ENCODE measurements at places on chromosomes 1 and 21. TPM values are rescaled to one million over a fixed set of nuclear protein-coding genes. Genes with fewer than 3 reads are reported as not detected.

Gene MMP23B
- 11.0 TPM for total RNA-seq

Gene NPPB
- 4.7 TPM for total RNA-seq

Gene GBP6
- total RNA-seq = not detected

Gene ZNF593OS
- total RNA-seq = 0.32 TPM

Gene TNFRSF1B
- 25.9 TPM for total RNA-seq

Gene SLC27A3
- 6.9 TPM for total RNA-seq

Gene PRKAA2
- total RNA-seq = 1.3 TPM

Gene PIK3C2B
- total RNA-seq = 7.3 TPM

Gene REN
- 4.3 TPM for total RNA-seq

Gene ABCA4
- 0.43 TPM for total RNA-seq

Gene IQGAP3
- 24.2 TPM for total RNA-seq

Gene COL9A2
- total RNA-seq = 1.3 TPM

Gene USH2A
- under 0.01 TPM for total RNA-seq

Gene ADGRL4
- 4.7 TPM for total RNA-seq

Gene BCAR3
- 36.4 TPM for total RNA-seq

Gene THEM5
- total RNA-seq = not detected

Gene TINAGL1
- total RNA-seq = 60.5 TPM

Gene VN1R5
- not detected for total RNA-seq

Gene PLA2G2E
- total RNA-seq = not detected

Gene SYCP1
- total RNA-seq = not detected

Gene FAM72B
- 5.2 TPM for total RNA-seq

Gene USF1
- total RNA-seq = 62.2 TPM

Gene AUNIP
- total RNA-seq = 3.5 TPM

Gene KCNE2
- total RNA-seq = not detected
